ENCODE measurements at places on chromosomes 12 and 14.

DNA sequence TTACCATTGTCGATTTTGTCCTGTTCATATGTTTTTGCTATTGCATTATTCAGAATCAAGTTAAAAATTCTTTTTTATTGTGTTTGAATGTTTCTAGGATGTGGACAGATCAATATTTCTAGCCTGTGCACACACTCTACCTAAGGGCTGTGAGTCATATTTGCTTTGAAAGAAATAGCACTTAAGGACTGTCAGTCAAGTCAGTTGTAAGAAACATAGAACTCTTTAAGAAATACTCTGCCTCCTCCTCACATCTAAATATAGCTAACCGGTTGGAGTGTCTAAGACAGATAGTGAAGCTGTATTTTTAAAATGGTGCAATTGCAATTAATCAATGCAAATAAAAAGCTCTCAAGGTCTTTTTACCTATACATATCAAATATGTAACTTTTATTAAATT, 17.9 kb upstream of the MGST1 start:
- DNase-seq: no peak

- no peak for DNase-seq
Measured at GRCh38 chr12:57325395-57325794, 74.4 kb upstream of the STAC3 start.

- DNase-seq: no peak
Measured at GRCh38 chr14:39276005-39276404, 42.3 kb downstream of the MIA2 start.

GRCh38 chr14:24366721-24367513, 1.1 kb upstream of the NFATC4 start:
- DNase-seq: peak; percentile 17

GRCh38 chr14:93520053-93520607, 89.4 kb downstream of the UNC79 start:
- no peak for DNase-seq

GRCh38 chr12:121538699-121539061, 42.1 kb downstream of the KDM2B start:
- no peak for DNase-seq

DNA sequence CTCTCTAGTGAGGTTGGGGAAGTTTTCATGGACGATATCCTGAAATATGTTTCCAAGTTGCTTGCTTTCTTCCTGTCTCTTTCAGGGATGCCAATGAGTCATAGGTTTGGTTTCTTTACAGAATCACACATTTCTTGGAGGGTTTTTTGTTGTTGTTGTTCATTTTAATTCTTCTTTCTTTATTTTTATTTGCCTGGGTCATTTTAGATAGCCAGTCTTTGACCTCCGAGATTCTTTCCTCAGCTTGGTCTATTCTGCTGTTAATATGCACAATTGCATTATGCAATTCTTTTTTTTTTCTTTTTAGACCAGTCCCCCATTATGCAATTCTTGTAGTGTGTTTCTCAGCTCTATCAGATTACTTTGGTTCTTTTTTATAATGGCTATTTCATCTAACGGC, 338.9 kb downstream of the AEBP2 start:
- DNase-seq: no peak

DNA sequence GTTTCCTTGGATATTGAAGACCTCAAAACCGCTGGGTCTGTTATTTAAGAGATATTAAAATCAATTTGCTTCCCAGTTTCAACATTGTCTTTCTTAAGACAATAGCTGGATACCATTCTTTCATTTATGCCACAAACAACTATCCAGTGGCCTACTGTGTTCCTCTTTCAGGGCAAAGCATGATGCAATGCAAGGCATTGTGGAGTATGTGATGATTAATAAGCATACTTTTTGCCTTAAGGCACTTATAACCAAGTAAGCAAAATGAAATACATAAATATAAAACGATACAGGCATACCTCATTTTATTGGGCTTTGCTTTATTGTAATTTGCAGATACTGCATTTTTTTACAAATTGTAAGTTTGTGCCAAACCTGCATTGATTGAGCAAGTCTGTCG, 45.5 kb downstream of the SCN8A start:
- DNase-seq: no peak
